RKO (cell line): ENCODE measurements at places on chromosomes 4 and X.
A peak's percentile ranks its signal among the peaks of the same experiment; 100 is the strongest.

- DNase-seq = no peak
Measured at GRCh38 chrX:49308604-49309269, 5.3 kb downstream of the GAGE10 start.

- no peak for DNase-seq
Measured at GRCh38 chr4:182805750-182806149, 111.4 kb downstream of the DCTD start.

- no peak for DNase-seq
Measured at GRCh38 chr4:101355246-101355645, 7.9 kb upstream of the PPP3CA start.

GRCh38 chr4:86895692-86896488 lies 3.7 kb upstream of the C4orf36 start:
- DNase-seq = peak; percentile 84

- peak; percentile 73 for DNase-seq
Measured at GRCh38 chr4:76194325-76194724, 19.3 kb downstream of the SCARB2 start.

GRCh38 chr4:25161593-25161950 lies 1.3 kb upstream of the SEPSECS start:
- DNase-seq = peak; percentile 36

DNA sequence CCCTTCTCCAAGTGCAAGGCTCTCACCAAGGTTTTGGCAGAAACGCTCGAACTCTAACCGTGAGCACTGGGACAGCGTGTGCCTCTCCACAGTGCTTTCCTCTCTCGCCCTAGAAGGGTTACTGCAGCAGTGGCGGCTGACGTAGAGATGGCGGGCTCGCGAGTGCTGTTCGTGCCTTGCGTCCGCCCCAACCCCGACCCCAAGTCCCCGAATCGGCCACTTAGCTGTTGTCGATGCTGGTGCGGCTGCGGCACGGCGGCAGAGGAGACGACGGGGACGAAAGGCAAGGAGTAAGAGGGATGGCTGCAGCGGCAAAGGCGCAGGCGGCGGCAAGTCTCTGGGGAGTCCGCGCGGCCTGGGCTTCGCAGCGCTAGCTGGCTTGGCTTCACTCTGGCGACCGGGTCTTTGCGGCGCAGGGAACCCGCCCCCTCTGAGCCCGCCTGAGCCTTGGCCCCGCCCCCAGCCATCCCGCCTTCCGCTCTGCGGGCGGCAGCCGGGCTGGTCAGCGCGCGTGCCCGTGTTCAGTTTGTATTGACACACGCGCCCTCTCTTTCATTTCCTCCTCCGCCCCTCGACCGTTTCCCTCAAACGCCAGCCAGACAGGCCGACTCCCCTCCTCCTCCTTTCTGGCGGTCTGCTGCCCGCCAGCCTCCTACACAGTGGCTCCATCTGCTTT lies at the start of gene SPIN4:
Gene SPIN4, minus strand, starts transcription at position 392 of the 676 bp plus-strand sequence. CDS start 513 bp downstream, outside the sequence.
- peak; percentile 88 for DNase-seq

DNA sequence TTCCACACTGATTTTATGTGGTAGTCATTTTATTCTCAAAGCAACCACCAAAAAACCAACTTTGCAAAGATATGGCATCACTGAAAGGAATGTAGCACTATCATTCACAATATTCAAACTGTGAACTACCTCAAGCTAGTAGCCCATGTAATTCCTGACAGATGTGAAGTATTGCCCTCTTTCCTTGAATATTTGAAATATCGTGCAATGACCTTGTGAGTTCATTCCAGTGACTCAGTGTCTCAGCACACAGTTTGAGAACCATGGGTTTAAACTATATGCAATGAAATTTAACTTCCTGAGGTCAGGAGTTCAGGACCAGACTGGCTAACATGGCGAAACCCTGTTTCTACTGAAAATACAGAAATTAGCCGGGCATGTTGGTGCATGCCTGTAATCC lies 20.9 kb upstream of the IQCM start:
- DNase-seq = no peak

DNA sequence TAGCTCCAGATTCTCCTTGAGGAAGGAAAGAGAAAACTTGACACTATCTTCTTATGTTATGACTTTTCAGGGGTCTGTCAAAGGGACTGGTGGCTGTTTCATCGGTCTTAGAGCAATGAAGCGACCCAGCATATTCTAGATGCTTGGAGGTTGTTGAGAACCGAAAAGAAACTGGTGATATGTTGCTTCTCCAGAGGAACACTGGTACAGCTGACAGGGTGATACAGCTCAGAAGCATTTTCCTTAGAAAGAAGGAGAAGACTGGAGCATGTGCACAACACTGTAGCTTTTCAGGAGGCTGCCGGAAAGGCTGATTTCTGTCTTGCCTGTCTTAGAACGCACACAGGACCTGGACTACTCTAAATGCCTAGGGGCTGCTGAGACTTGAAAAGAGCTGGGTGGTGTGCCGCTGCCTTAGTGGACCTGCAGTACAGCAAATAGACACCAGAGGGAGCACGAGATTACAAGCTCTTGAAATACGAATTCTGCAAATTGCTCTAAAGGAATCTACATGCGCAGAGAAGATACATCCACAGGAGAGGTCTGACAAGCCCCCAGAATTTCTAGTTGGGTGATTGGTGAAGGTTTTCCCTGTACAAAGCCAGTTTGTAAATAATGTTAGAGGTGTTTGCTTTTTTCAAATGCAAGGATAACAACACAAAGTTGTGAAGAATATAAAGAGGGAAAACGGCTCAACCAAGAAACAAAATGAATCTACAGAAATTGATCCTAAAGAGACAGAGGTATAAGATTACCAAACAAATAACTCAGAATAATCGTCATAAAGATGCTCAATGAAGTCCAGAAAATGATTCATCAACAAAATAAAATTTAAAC lies 223.1 kb upstream of the DMD start:
- DNase-seq = peak; percentile 65

GRCh38 chrX:126929071-126929470 lies 109.5 kb downstream of the PRR32 start:
- no peak for DNase-seq

- DNase-seq = no peak
Measured at GRCh38 chrX:148541584-148541940, 41.1 kb downstream of the AFF2 start.

- no peak for DNase-seq
Measured at GRCh38 chr4:169768385-169768784, 10.6 kb upstream of the HPF1 start.

DNA sequence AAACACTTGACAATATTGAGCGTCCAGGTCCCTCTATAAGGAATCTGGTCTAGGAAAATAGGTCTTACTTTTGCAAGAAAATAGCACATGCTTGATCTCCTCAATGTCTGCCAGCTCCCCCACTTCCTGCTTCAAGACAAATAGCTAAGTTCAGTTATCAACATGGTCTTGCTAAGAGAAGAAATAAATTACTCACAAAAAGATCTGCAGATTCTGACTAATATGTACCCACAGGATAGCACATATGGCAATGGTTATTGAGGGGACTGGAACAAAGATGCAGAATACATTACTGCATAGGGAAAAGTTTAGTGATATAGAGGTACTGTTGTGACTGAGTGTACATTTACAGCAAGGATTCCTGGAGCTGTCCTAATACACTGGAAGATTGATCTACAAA lies 457.5 kb upstream of the GRID2 start:
- no peak for DNase-seq

- no peak for DNase-seq
Measured at GRCh38 chrX:107849747-107850421, 24.2 kb downstream of the MID2 start.

GRCh38 chr4:84648863-84649647 lies 66.1 kb downstream of the CDS1 start:
- no peak for DNase-seq

DNA sequence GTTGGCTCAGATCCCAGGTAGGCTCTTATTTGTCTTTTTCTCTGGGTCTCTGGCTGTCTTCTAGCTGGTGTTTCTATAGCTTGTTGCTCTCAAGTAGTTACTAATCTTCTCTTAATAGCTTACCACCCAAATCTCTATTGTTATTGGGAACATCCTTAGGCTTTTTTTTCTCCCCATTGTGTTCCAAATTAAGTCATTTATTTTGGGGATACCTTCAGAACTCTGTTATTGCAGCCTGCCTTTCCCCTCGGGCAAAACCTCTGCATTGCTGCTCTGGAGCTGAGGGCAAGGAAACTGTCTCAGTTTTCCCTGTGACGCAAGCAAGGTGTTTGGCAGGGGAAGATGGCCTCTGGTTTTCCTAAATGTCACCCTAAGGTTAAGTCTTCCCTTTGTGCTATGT lies 338.1 kb upstream of the ZCCHC13 start:
- no peak for DNase-seq
